ENCODE measurements at places on chromosomes 3 and 15.
A peak's percentile ranks its signal among the peaks of the same experiment; 100 is the strongest.

DNA sequence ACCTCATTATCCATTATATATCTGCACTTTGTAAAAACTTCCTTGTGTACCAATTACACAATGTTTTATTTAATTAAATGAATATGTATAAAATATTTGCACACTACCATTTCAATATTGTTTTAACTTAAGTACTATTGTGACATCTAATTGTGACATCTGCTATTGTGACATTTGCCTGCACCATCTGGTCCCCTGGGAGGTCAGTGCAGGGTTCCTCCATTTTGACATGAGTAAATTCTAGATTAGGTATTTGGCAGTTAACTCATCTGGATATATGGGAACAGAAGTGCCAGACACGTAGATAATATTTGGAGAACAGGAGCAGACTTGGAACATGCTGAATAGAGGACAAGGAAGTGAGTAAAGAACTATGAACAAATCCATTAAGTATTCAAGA lies 332.1 kb downstream of the VGLL3 start:
- DNase-seq, result no peak

DNA sequence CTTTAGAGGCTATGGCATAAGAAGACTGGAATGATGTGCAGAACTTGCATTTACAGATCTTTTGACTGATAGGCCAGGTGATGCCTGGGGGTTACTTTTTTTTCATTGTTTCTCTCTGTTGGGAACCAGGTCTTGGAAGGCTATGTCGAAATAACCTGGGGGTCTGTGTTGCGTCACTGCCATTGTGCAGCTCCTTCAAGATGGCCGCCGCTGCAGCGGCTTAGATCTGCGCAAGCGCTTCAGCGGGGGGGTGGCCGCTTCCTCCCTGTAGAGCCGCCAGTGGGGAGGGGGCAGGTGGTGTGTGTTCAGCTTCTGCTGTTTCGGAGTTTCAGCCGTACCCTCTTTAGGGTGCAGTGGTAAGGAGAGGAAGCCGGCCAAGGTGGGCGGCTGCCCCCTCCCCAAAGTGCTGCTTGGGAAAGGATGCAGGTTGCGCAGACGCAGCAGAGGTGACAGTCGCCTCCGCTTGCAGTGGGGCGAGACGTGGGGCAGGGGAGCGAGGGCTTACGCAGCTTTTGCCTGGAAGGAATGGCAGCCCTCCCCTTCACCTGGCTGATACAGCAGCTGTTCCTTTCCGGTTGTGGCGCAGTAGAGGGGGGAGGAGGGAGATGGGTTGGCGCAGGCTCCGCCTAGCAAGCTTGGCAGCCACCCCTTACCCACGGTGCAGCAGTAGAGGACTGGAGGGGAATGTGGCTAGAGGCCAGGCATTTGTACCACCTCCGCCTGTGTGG lies 1.5 kb downstream of the SNRPN start:
- DNase-seq, result peak; percentile 65

GRCh38 chr3:191424881-191425280 lies 36.1 kb upstream of the PYDC2 start:
- DNase-seq, result no peak

DNA sequence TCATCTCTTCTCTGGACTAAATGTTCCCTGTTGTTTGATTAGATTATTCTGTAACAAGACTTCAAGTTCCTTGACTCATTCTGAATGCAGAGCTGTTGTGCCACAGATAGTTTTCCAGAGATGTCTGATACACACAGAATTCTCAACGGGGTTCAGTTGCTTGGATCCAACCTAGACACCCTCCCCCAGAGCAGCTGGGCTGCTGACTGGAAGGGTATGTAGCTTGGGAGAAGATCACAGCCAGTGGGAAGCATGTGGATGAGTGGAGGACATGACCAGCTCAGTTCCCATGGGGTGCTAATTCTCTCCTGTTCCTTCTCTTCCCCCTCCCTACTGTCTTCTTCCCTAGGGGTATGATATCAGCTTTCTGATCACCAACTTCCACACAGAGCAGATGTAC lies 6.6 kb upstream of the TTLL3 start:
- no peak for DNase-seq

- no peak for DNase-seq
These were observed 90.4 kb upstream of the ASB14 start for GRCh38 chr3:57382933-57383332.

- no peak for DNase-seq
These were observed 20.6 kb downstream of the CD80 start for GRCh38 chr3:119538772-119539171.

DNA sequence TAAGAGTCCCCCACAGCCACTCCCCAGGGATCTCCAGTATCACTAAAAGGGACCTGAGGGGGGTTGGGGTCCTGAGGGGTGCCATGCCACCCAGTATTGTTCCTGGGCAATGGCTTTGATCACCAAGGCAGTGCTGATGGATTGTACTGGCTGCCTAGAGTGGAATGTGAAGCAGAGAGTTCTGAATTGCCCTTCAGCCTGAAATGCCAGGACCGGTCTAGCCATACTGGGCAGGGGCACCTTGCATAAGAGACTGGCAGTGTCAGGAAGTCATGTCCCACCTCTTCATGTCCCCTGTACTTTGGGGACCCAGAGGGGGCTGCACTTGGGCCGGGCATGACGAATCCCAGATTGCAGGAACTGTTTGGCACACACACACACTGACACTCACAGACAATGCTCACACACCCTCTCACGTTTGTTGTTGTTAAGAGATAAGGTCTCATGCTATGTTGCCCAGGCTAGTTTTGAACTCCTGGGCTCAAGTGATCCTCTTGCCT lies 4.5 kb upstream of the TKT start:
- DNase-seq, result no peak

DNA sequence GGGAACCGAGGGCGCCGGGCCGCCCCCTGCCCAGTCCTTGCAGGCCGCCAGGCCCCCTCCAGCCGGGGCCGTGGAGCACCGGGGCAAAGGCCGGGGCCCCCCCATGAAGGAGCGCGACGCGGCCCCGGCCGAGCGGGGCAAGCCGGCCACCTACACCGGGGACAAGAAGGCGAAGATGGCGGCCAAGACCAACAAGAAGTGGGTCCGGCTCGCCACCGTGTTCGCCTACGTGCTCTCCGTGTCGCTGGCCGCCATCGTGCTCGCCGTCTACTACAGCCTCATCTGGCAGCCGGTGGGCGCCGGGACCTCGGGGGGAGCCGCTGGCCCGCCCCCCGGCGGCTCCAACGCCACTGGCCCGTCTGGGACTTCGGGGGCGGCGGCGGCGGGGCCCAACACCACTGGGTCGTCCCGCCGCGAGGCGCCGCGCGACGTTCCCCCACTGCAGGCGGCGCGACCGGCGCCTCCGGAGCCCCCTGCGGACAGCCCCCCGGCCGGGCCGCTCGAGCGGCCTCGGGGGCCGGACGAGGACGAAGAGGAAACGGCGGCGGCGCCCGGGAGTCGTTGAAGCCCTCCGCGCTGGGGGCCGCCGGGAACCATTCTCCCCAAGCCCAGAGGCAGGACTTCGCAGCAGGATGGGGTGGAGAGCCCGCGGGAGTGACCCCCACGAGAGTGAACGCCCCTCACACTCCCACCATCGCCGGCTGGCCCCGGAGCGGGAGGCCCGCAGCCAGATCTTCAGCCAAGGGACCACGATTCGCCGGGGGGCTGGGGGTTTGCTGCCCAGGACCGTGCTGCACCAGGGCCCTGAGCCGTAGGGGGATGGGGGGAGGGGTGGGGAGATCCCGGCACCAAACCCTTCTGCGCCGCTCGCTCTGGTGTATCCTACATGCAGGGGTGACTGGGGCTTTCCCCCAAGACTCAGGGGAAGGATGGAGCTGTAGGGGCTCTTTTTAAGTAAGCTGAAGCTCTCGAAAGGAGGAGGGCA lies 753 bp downstream of the INAFM2 start:
- no peak for DNase-seq

DNA sequence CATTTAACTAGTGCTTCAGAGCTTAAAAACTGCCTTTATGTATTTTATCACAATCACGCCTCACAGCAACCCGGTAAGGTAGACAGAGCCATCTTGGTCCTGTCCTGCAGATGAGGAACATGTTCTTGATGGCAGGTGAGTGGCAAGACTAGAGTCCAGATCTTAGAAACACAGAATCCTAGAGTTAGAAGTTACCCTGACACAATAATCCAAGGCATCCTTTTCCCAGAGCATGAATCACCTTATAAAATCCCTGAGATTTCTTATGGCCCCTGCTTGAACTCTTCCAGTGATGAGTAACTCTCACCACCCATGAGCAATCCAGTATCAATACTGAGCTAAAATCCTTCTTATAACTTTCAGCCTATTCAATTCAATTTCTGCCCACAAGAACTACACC lies 16.9 kb downstream of the POPDC2 start:
- DNase-seq, result no peak

DNA sequence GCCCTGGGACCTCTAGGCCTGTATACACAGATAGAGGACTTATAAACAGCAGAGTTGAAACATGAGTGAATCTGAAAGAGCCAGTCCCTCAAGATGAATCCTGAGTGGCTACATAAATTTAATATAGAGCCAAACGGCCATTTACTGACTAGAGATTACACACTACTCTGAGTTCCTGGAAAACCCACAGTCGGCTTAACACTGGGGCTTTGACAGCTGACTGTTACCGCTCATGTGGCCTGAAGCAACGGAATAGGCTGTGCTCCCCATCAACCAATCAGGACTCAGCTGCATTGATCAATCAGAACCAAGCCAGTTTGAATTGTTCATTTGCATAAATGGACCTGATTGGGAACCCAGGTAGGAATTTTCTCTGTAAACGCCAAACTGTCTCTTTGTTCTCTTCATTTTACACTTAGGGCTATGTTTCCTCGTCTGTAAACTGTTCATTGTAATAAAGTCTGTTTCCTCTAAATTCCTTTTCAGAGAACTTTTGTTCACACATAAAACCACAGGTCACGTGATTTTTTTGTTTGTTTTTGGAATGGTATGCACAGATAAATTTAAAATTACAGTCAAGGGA lies 40.5 kb downstream of the CCNL1 start:
- no peak for DNase-seq

GRCh38 chr15:79357566-79357965 lies 46.7 kb downstream of the TMED3 start:
- no peak for DNase-seq

DNA sequence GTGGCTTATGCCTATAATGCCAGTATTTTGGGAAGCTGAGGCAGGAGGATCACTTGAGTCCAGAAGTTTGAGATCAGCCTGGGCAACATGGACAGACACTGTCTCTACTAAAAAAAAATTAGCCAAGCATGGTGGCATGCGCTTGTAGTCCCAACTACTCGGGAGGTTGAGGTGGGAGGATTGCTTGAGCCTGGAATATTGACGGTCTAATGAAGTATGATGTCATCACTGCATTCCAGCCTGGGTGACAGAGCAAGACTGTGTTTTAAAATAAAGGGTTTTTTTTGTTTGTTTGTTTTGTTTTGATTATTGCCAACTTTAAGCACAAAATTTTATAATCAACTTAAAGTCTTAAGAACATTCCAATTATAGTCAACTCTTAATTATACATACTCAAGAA lies 6.8 kb downstream of the PLSCR1 start:
- no peak for DNase-seq

DNA sequence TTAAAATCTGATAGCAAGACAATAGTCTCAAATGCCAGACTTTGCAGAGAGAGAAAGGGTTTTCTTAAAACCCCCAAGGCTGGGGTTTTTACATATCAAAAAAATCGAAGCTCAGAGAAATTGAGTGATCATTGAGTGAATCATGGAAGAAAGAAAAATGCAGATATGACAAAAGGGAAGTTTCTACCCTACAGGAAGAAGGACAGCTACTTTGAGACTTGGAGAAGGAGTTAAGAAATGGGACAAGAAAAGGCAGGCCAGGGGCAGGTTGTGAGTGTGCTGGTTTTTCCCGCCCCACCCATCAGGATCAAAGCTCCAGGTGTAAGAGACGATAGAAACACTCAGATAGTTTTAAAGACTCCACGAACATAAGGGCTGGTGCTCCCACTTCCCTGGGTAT lies 18.6 kb downstream of the TMEM158 start:
- no peak for DNase-seq

DNA sequence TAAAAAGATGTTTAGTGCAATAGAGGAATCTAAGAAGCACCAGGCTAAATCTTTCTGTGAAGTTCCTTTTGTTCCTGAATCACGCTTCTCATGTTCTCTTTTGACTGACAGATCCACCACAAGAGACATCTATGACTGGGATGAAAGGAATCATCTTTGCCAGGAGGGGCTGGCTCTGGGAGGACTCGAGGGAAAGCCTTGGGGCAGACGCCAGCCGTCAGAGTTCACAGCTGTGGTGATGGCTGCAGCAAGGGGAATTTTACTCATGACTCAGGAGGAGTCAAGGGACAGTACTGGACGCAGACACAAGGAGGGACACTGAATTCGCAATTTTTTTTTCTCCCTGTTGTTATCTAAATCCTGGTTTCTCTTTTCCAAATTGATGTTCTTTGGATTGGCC lies 38.7 kb downstream of the C3orf38 start:
- DNase-seq, result no peak

- no peak for DNase-seq
These were observed 517.3 kb downstream of the MECOM start for GRCh38 chr3:169146179-169146665.

DNA sequence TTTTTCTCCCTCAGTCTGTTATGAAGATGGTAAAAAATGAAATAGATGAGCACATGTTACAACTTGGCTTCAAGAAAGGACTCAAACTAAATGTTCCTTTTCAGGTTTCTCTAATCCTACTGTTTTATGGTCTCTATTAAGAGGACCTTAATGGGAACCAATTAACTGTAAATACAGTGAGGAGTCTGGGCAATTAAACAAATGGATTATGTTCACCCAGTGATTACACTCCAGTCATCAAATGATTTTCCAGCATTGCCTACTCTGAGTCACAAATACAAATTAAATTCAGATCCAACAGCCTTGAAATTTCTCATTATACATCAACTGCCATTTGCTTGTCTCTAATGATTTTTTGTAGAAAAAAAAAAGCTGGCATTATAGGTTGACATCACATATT lies 129.2 kb downstream of the NEK10 start:
- DNase-seq, result no peak

DNA sequence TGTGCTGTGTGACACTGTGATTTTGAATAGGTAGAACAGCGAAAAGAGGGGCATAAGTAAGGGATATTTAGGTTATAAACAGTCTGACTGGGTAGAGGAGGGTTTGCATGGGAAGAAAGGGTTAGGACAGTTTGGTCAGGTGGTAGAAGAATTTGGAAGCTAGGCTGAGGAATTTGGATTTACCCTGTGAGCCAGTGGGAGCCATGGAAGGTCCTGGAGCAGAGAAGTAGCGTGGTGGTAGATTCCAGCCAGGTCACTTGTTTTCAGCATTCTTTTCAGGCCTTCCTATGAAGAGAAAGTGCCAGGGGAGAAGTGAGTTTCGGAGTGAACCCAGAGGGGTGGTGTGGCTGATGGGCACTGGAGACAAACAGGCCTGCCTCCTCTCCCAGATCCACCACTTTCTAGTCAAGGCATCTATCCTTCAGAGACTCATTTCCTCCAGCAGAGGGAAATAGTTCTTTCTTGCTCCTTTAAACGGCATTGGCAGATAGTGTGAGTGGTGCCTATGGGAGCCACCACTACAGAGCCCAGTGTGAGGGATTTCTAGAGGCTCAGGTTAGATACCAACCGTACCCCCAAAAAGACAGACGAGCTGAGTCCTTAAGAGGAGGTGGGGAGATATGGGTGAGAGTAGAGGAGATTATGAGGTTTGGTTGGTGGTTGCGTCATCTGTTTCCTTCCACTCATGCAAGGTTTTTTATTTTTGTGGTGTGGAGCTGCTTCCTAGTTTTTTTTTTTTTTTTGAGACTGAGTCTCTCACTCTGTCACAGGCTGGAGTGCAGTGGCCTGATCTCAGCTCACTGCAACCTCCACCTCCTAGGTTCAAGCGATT lies 21.2 kb downstream of the PXK start:
- DNase-seq, result no peak

GRCh38 chr15:81948751-81949150 lies 97.1 kb downstream of the MEX3B start:
- no peak for DNase-seq

Measured in activated naive CD4-positive, alpha-beta T cell (primary cell).